ENCODE measurements at places on chromosomes 7 and 10.

DNA sequence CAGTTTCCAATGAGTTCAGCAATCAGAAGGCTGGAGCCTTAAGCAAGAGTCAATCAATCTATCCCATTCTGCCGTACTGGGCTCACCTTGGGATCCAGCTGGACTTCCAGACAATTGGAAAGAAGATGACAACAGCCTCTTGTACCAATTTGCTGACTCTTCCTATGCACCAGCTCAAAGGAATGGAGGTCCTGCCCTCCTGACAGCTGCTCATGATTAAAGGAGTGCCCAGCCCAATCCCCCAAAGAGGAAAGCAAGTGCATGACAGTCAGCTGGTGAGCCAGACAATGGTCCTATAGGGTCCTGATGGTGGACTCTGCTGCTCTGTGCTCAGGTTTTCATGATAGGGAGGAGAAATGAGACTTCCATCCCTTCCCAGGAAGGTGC is 25.1 kb downstream of the VSTM4 start:
- H3K36me3 ChIP-seq, result no peaks in the 10 kb centered on the region
- no peak overlapping the region for H3K27ac ChIP-seq
- DNase-seq, result no peak
- H3K4me1 ChIP-seq, result no peaks in the 10 kb centered on the region
- H3K4me3 ChIP-seq, result no peak overlapping the region

DNA sequence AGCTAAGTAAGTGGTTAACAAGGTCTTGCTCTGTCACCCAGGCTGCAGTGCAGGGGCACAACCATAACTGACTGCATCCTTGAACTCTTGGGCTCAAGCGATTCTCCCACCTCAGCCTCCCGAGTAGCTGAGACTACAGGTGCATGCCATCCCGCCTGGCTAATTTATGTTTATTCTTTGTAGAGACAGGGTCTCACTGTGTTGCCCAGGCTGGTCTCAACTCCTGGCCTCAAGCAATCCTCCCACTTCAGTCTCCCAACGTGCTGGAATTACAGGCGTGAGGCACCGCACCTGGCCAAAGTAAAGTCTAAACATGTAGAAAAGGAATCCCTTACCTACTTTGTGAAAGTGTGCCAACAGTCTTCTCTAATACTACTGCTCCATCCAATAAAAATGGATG is 17.9 kb downstream of the PARD3 start:
- no peaks in the 10 kb centered on the region for H3K4me1 ChIP-seq
- no peak overlapping the region for H3K4me3 ChIP-seq
- no peak for DNase-seq
- no peak overlapping the region for H3K27ac ChIP-seq

GRCh38 chr10:18497806-18498369 is 153.5 kb downstream of the NSUN6 start:
- no peak overlapping the region for H3K27ac ChIP-seq
- H3K4me3 ChIP-seq, result no peak overlapping the region
- H3K4me1 ChIP-seq, result peaks cover 4% of the 10 kb centered on the region
- DNase-seq, result no peak
- H3K27me3 ChIP-seq, result peaks cover 3% of the 10 kb centered on the region

DNA sequence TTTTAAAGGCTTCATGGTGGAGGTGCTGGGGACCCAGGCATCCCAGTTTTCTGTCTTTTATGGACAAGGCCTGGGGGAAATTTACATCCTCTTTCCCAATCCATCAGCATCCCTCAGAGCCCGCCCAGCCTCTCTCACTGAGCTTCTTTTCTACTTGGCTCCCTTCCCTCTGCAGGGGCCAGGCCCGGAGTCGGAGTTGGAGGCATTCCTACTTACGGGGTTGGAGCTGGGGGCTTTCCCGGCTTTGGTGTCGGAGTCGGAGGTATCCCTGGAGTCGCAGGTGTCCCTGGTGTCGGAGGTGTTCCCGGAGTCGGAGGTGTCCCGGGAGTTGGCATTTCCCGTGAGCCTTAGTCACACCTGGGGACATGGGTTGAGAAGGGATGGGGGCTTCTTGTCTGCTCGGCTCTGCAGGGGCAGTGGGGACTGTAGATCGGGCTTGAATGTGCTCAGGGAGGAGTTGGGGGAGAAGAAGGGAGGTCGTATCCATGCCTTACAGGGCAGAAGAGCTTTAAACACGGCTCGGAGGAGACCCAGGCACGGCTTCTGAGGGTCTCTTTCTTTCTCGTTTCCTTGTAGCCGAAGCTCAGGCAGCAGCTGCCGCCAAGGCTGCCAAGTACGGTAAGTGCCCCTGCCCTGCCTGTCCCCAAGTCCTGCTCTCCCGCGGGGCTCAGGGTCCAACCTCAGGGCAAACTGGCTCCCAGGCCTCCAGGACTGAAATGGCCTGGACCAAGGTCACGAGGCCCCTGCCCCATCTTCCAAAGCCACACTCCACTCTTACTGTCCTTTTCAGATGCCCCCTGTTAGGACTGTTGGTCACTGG is 27.3 kb upstream of the LIMK1 start:
- H3K4me1 ChIP-seq, result no peaks in the 10 kb centered on the region
- peaks cover 2% of the 10 kb centered on the region for H3K27me3 ChIP-seq
- H3K4me3 ChIP-seq, result no peak overlapping the region
- DNase-seq, result no peak

DNA sequence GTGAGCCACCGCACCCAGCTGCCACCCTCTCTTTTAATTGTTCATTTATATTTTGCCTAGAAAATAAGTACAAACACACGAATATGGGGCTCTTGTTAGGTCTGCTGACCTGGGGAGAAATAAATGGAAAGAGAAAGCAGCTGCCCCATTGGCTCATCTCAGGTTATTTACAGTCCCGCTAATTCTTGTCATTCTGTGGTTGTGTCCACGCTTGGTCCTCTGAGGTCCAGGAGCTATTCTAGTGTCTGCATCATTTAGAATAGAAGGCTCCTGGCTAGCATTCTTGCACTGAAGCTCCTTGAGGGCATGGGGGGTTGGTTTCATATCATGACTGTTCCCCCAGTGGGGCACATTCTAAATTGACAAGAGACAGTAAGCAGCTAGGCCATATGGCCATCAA is 128.5 kb downstream of the TACC2 start:
- H3K4me1 ChIP-seq, result peaks cover 3% of the 10 kb centered on the region
- H3K36me3 ChIP-seq, result no peaks in the 10 kb centered on the region
- H3K27ac ChIP-seq, result no peak overlapping the region
- H3K4me3 ChIP-seq, result no peak overlapping the region
- H3K27me3 ChIP-seq, result peaks cover 23% of the 10 kb centered on the region
- DNase-seq, result no peak

DNA sequence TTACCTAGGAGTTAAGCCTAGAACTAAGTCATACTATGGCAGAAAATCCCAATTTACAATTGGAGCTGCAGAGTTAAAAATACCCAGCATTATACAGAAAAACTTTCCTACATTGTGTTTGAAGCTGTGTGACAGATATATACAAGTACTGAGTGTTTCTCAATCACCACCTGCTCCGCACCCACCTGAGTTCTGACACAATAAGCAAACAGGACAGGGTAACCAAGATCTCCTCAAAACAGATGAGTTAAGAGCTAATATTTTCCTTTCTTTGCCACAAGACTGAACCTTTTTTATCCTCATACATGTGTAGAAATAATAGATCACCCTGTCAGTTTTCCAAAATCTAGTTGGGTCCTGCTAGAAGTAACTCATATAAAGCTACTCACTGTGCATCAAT is 186.3 kb downstream of the DOCK4 start:
- peaks cover 2% of the 10 kb centered on the region for H3K27me3 ChIP-seq
- no peaks in the 10 kb centered on the region for H3K36me3 ChIP-seq
- H3K4me1 ChIP-seq, result no peaks in the 10 kb centered on the region
- H3K27ac ChIP-seq, result no peak overlapping the region

DNA sequence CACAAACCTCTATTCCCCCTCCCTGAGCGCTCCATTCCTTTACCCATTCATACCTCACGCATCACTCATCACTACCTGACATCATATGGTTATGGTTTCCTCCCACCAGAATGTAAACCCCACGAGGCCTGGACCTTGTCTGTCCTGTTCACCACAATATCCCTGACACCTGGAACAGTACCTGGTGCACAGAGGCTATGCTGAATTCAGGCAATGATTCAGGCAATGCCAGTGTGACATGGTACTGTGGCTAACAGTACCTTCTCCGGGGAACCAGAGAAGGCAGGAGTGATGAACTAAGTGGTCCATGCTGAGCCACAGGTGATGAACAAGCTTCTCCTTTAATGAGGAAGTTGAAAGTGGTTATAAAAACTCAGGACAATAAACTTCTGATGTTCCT is 202.5 kb upstream of the PLXNA4 start:
- peaks cover 2% of the 10 kb centered on the region for H3K27me3 ChIP-seq
- H3K27ac ChIP-seq, result no peak overlapping the region

DNA sequence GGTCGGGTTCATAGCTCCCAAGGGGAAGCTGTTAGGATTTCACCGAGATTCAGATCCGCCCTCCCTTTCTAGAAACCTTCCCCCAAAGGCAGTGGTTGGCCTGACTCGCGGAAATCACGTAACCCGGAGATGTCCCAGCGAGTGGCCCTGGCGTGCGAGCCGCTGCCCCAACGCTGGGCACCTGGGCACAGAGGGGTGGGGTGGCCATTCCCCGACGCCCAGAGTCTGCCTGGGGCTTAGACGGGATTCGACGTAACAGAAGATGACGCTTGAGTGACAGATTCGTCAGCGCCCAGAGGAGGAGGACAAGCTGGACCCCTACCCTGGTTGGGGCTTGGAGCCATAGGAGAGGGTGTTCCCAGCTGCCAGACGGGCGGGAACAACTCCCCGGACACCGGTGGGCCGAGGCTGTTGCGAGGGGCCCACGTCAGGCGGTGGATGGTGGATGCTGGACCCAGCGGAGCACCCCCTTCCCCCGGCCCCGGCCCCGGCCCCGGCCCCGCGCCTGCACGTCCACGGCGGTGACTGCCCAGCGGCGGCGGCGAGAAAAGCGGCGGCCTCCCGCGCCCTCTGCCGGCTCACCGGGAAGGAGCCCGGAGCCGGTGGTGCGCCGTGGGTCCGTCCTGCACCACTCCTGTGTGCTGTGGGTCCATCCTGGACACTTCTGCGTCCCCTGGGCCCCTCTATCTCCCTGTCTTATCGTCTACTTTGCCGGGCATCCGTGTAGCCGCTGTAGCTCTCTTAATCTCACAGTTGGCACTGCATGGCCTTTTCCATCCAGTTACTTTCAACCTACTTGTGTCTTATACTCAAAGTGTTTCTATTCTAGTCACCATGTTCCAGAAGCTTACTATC is 35.4 kb upstream of the KNDC1 start:
- no peak overlapping the region for H3K4me3 ChIP-seq
- H3K27me3 ChIP-seq, result peaks cover 19% of the 10 kb centered on the region
- H3K36me3 ChIP-seq, result no peaks in the 10 kb centered on the region
- H3K4me1 ChIP-seq, result peaks cover 8% of the 10 kb centered on the region
- H3K27ac ChIP-seq, result no peak overlapping the region

- no peak overlapping the region for H3K4me3 ChIP-seq
- no peaks in the 10 kb centered on the region for H3K27me3 ChIP-seq
- no peaks in the 10 kb centered on the region for H3K36me3 ChIP-seq
- H3K27ac ChIP-seq, result no peak overlapping the region
- no peak for DNase-seq
These were observed 353.7 kb downstream of the NRG3 start for GRCh38 chr10:82228701-82229100.

DNA sequence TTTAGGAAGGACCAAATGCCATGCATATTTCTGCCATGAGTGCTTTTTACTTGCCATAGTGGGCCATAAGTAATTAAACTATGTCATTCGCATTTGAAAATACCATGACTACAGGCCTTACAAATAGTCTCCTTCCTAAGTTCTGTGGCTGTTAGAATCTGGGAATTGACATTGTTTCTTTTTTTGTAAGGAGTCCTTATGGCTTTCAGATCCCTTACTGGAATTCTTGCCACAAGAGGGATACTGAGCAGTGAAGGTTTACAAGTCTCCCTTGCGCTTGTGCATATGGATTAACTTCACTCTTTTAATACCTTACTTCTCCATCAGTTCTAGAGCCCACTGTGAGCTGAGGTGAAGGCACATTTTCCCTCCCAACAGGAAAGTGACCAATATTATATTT is 166.0 kb downstream of the NRG3 start:
- DNase-seq, result no peak
- H3K36me3 ChIP-seq, result no peaks in the 10 kb centered on the region
- no peak overlapping the region for H3K4me3 ChIP-seq
- no peaks in the 10 kb centered on the region for H3K27me3 ChIP-seq

DNA sequence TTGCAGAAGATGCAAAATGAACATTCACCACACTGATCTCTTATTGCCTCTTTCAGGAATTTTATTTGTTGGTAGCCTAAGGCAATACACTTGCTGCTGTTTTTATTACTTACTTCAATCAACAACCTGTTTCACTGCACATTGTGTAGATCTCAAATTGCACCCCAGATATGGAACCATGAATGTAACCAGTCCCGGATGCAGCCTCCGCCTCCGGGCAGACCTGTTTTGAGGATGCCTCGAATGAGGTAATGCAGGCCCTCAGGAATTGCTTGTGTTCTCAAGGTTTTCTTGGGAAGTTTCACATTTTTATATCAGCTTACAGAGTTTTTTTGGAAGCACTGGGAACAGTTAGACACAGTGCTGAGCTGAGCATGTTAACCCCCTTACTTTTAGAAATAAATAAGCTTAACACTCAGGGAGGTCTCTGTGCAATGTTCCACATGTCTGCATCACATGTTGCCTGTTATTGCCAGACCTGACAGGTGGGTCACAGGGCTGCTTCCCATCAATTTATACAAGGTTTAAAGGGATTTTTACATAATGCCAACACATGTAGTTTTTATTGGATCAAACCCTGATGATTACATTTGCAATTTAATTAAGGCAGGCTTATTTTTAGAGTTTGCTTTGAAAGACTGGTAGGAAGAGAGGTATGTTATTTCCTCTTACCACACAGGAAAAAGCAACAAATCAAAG is 193.1 kb upstream of the POM121L12 start:
- no peaks in the 10 kb centered on the region for H3K36me3 ChIP-seq
- no peak overlapping the region for H3K27ac ChIP-seq
- H3K4me1 ChIP-seq, result no peaks in the 10 kb centered on the region
- DNase-seq, result no peak

DNA sequence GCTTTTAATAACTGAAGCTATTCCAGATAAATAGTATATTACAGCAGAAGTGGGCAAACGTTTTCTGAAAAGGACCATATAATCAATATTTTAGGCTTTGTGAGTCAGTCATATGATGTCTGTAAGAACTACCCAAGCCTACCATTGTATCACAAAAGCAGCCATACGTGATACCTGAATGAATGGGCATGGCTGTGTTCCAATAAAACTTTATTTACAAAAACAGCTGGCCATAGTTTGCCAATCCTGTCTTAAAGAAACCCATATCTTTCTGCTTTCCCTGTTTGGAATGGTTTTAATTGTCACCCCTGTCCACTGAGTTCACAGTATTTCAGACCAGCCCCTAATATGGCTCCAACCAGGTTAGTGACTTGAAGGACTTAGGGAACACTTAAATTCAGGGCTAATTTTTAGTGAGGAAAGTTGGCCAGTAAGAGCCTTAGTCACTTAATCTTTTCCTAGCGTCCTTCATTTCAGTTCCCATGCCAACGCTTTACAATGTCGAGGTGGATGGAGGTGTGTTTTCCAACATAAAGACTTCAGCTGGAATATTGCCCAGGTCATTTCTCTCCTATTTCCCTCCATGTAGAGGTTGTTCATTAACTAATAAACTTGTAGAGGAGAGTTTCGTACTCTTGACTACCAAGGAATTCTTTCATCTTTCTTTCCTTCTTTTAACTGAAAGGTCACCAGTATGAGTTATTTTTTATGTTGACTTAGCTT is 184.5 kb downstream of the TRIL start:
- DNase-seq, result no peak
- no peak overlapping the region for H3K4me3 ChIP-seq
- H3K4me1 ChIP-seq, result no peaks in the 10 kb centered on the region
- H3K27ac ChIP-seq, result no peak overlapping the region
- peaks cover 13% of the 10 kb centered on the region for H3K27me3 ChIP-seq

GRCh38 chr7:156128496-156128895 is 316.2 kb upstream of the SHH start:
- H3K27me3 ChIP-seq, result peaks cover 2% of the 10 kb centered on the region
- no peaks in the 10 kb centered on the region for H3K36me3 ChIP-seq
- H3K4me3 ChIP-seq, result no peak overlapping the region
- no peak overlapping the region for H3K27ac ChIP-seq
- no peaks in the 10 kb centered on the region for H3K4me1 ChIP-seq

Measured in activated CD4-positive, alpha-beta T cell treated with anti-CD3 and anti-CD28 coated beads for 36 hours (primary cell).